ENCODE measurements at places on chromosomes 7 and 10.

- DNase-seq = no peak
Observed at GRCh38 chr10:117346574-117346973, 28.7 kb downstream of the PDZD8 start.

- DNase-seq = no peak
Observed at GRCh38 chr7:47907981-47908616, 40.2 kb downstream of the PKD1L1 start.

GRCh38 chr7:105046414-105046813, 32.4 kb downstream of the KMT2E start:
- DNase-seq = peak; percentile 71

GRCh38 chr7:93175219-93175618, 27.0 kb upstream of the SAMD9L start:
- no peak for DNase-seq

- peak; percentile 18 for DNase-seq
Observed at GRCh38 chr7:20744954-20745446, 41.7 kb downstream of the SP8 start.

GRCh38 chr7:140316165-140316661, 82.1 kb downstream of the SLC37A3 start:
- DNase-seq = peak; percentile 65

GRCh38 chr7:5689716-5690115, 91.7 kb downstream of the RNF216 start:
- peak; percentile 50 for DNase-seq

GRCh38 chr7:158452331-158452730, 135.3 kb downstream of the PTPRN2 start:
- no peak for DNase-seq

DNA sequence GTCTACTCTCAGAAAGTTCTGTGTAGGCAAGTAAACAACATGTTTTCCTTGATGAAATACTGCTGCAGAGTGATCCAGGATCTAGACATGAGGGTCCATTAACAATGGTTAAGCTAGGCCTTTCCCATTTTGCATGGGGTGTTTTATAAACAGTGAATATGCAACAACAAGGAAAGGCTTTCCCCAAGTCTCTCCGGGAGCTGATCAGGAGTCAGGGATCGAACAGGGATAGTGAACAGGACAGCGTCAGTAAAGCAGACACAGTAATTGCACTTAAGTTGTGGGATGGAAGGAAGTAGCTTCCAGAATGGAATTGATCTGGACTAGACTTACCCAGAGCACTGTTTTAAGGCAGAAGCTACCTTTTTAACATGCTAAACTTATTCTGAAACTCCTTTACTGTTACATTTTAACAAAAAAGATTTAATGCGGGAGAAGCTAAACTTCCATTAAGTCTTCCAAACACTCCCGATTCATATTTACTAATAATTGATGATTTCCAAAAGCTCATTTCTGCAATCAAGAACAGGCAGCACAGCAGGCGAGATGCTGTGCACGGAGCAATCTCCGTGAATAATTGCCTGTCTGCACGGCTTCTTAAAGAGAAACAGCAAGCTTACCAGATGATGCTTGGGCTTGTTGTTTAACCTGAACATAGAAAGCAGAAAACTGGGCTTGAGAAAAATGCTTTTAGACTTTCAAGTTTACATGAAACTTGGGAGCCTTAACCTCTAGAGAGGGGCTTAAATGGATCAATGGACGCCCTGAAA, 50.3 kb upstream of the DOCK1 start:
- DNase-seq = no peak

- no peak for DNase-seq
Observed at GRCh38 chr10:123884351-123884906, 7.2 kb downstream of the CPXM2 start.

DNA sequence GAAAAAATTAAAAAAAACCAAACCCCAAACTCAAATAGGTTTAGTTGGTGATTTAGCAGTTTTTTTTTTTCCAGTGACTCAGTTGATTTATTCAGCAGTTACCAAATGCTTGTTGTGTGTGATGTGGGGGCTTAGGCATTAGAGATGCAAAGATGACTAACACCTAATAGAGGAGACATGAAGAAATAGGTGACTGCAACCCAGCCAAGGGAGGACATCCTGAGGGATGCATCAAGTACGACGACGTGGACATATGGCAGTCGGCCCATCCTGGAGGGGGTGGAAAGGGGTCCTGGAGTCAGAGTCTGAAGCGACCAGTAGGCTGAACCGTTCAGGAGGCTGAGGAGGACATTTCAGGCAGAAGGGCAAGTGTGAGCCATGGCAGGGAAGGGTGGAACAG, 35.5 kb downstream of the LRMDA start:
- peak; percentile 85 for DNase-seq

DNA sequence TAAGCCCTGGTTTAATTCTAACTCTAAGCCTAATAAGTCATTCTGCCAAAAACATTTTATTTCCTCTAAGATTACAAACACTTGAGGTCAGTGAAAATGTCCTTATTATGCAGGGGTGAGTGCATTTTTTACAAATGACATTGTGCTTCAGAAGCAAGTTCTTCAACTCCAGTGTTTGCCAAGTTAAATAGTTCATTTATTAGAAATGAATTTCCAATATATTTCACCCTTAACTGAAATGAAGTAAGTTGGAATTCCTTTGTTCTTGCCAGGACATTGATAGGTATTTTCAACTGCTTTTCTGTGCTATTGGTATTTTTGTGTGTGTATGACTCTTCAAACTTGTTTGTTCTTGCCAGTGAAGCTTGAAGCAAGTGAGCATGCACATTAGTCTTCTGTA, 89.5 kb upstream of the CCDC6 start:
- no peak for DNase-seq

DNA sequence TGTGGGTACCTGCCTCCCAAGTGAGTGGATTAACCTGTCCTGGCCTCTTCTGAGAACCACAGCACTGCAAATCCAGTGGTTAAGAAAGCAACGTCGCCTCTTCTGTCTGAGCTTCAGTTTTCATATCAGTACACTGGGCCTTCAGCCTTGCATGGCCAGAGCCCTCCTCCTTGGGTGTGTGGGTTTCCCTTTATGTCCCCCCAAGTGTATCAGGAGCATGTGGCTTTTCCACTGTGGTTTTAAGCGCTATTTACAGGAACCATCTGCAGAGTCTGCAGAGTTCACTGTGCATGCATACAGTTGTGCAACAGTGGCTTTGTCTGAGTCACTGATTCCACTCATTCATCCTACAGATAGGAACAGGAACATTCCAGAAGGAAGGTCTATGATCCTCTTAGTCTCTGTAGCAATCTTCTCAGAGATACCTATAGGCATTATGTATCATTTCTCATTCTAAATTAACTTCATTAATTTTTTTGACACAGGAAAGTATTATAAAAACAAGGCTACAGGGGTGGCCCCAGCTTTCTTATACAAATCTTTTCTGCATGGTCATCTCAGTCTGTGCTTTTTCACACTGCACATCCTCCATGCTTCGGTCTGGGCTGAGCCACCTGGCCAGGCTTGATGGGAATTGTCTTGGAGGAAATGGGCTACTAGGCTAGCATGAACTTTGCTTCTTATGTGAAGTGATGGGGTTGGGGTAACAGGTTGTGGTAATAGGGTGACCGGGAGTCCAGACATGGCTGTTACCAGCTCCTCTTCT, 17.1 kb downstream of the MBL2 start:
- DNase-seq = peak; percentile 78

GRCh38 chr10:17768957-17769356, 17.0 kb downstream of the TMEM236 start:
- DNase-seq = peak; percentile 56

DNA sequence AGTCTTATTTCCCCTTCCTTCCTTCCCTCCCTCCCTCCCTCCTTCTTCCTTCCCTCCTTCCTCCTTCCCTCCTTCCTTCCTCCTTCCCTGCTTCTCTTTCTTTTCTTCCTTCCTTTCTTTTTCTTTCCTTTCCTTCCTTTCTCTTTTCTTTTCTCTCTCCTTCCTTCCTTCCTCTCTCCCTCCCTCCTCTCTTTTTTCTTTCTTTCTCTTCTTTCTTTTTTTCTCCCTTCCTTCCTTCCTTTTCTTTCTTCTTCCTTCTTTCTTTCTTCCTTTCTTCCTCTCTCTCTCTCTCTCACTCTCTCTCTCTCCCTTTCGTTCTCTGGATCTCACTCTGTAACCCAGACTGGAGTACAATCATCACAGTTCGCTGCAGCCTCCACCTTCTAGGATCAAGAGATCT, 6.2 kb downstream of the TMEM130 start:
- no peak for DNase-seq

DNA sequence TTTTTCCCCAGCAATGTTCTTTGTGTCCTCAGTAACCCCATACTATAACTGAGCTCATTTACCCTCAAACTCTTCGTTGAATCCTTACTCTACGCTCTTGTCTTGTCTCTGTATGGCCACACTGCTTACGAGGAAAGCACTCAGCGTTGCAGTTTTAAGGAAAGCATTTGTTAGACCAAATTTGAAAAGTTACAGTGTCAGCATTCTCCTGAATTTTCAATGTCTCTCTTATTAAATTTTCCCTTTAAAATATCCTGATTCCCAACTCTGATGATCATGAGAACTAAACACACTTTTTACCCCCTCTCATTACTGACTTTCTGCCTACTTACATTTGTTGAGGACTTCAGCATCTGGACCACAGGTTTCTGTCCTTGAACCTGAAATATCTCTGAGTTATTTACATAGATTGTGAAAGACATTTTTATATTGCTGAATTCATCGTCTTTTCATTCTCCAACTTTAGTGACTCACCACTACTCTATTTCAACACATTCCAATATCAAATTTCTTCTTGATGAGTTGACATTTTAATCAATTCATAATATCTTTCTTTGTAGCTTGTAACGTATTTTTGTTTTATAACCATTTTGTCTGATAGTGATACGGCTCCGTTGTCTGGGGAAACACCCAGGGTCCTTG, 19.8 kb upstream of the VWDE start:
- peak; percentile 84 for DNase-seq

GRCh38 chr7:41399171-41399570, 303.7 kb downstream of the INHBA start:
- DNase-seq = no peak

DNA sequence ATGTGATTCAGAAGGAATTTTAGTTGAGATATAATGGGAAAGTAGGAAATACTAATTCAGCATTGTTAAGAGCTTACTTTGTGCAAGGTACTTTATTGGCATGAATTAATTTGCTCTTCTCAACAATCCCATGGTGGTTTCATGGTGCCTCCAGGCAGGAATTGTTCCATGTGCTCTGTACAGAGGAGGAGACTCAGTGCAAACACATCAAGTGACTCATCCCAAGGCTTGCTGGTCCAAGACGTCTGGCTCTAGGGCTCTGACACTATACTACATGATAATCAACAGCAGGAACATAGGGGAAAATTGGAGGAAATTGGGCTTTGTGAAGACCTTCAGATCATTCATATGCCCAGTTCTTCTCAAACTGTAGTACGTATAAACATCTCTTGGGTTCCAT, 66.5 kb upstream of the PRKG1 start:
- peak; percentile 54 for DNase-seq

DNA sequence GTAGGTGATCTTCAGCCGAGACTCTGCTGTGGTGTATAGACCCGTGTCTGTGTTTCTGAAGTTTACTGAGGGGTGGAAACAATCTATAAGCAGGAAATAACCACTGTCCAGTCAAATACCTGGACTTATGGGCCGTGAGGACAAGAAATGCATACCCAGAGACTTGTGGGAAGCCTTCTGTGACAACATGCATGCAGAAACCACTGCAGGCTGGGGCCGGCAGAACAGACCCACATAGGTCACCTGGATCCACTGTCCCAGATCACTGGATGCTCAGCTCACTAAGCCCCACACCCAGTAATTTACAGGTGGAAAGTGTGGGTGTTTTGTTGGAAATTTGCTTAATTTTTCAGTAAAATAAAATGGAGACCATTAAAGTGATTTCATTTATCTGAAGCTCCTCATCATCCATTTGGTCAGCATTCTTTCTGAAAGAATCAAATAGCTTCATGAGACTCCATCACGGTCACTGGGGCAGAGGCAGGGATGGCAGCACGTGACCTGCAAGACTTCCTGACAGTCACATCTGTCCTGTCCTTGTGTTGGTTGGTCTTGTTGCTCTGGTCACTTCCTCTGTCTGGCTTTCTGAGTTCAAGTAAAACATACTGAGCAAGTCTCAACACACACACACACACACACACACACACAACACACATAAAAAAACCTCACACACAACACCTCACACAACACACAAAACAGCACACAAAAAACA, 108.3 kb downstream of the TNS3 start:
- DNase-seq = no peak

- no peak for DNase-seq
Observed at GRCh38 chr10:43083764-43084163, 6.9 kb downstream of the RET start.

- no peak for DNase-seq
Observed at GRCh38 chr10:125553091-125553490, 129.9 kb downstream of the TEX36 start.
